SK-N-SH (cell line): ENCODE measurements at places on chromosomes 1 and 21. TPM values are rescaled to one million over a fixed set of nuclear protein-coding genes. Genes with fewer than 3 reads are reported as not detected.

The RUNX1 gene
- polyA plus RNA-seq = 9.9 and 17.1 TPM in 2 replicates

The UTS2 gene
- polyA plus RNA-seq = 0.13 TPM in 1 of 2 replicates, not detected in the other

The PEAR1 gene
- 1.2 and 1.7 TPM in 2 replicates for polyA plus RNA-seq

The HOOK1 gene
- 0.34 and 0.35 TPM in 2 replicates for polyA plus RNA-seq

The SPRR1A gene
- not detected in 2 replicates for polyA plus RNA-seq

The NDUFS2 gene
- 203 and 210 TPM in 2 replicates for polyA plus RNA-seq

The ANKRD35 gene
- 0.05 and 0.08 TPM in 2 replicates for polyA plus RNA-seq

The ZBTB8B gene
- polyA plus RNA-seq = 0.08 and 0.16 TPM in 2 replicates

The OR2M3 gene
- polyA plus RNA-seq = not detected in 2 replicates

The S1PR1 gene
- polyA plus RNA-seq = 5.9 and 6.5 TPM in 2 replicates

The OR14K1 gene
- polyA plus RNA-seq = not detected in 2 replicates
